ENCODE measurements at places on chromosomes 11 and 22.

DNA sequence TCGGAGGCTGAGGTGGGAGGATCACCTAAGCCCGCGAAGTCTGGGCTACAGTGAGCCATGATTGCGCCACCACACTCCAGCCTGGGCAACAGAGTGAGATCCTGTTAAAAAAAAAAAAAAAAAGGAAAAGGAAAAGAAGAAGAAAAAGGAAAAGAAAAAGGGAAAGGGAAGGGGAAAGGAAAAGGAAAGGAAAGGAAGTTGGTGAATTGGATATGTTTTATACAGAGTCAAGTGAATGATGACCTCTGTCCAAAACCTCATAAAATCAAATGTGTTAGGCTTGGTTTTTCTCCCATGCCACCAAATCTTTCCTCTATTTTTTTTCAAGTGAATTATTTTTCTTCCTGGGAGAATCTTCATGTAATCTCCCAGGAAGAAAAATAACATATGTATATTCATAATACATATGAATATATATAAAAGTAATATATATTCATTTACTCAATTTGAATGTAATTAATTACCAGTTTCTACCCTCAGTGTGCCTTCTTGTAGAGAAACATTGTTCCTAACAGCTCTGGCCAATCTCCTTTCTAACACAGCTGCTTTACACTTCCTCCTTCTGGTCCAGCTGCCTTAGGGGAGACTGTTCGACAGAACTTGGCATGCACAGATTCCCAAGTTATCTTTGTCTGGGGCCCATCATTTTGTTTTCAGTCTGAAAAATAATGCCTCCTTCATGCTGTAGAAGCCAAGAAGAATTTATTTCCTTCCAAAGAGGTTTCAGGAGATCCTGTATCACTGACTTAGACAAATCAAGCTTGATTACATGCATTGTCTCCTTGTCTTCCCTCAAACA, 111.9 kb downstream of the CCDC34 start:
- DNase-seq: no peak

GRCh38 chr11:44878711-44879110, 72.0 kb downstream of the TP53I11 start:
- DNase-seq: no peak

DNA sequence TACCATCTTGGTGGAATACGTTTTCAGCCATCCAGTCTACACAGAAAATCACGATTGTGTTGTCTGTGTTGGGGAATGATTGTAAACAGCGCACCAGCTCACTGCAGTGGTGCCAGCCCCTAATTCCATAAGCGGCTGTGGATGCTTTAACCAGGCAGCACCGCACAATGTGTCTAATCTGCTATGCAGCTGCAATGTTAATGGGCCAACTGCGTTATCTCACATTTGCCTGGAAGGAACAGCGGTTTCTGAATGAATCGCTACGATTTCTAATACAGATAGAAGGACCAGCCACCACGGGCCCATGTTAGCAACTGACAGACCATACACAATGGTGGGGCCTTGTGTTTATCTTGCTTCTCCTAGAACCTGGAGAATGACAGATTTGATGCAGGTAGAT, 384.5 kb upstream of the KIRREL3 start:
- no peak for DNase-seq

- DNase-seq: no peak
Measured at GRCh38 chr22:28593299-28593698, 86.3 kb downstream of the TTC28 start.

GRCh38 chr11:119103793-119104192, 2.1 kb upstream of the DPAGT1 start:
- no peak for DNase-seq

GRCh38 chr11:131518305-131518838, 148.0 kb downstream of the NTM start:
- no peak for DNase-seq

DNA sequence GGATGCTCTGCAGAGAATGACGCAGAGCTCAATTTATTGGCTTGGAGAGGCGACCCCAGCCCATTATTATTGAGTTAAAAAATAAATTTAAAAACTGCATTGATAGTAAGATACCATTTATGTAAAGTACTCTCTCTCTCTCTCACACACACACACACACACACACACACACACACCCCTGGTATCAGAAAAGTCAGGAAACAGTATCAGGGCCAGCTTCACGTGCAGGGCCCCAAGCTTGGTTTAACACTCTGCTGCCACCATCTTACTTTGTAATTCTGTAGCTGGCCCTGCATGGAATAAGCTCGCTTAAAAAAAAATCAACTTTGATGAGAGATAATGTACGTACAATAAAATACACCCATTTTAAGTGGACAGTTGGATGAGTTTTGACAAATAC, 59.8 kb upstream of the CD5 start:
- DNase-seq: no peak

- DNase-seq: peak; percentile 67
Measured at GRCh38 chr22:38758276-38758945, 2.6 kb upstream of the SUN2 start.

- no peak for DNase-seq
Measured at GRCh38 chr11:125569915-125570621, 791 bp downstream of the EI24 start.

DNA sequence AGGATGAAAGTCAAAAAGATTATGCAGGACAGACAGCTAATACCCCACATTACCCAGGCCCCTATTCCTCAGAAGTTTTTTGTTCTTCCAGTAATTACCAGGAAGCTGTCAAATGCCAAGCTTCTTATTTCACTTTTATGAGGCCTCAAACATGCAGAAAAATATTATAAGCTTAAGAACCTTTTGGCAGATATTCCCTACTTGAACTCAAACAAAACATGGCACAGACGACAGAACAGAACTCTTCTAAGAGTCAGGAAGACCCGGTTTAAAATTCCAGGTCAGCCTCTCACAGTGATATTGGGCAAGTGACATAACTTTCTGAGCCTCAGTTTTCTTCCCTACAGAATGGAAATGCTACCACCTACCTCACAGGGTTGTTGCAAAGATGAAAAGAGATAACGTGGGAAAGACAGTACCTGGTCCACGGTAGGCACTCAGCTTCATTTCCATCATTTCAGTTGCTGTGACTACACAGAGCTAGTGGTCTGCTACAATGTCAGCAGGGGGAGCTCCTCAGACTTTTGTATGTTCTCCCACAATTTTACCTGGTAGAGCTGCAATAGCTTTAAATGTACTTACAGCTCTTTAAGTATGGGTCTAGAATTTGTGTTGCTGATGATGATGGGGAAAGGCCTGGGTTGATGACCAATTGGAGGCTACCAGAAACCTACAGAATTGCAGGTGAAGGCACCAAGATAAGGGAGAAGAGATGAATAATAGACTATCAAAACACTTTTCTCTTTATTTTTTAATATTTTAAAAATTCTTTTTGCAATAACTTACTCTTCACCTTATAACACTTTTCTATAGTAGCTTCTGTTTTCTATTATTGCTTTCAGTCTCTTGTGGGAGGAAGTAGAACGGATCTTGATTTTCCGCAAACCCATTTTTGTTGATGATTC, 98.3 kb upstream of the CHRM4 start:
- DNase-seq: peak; percentile 13

DNA sequence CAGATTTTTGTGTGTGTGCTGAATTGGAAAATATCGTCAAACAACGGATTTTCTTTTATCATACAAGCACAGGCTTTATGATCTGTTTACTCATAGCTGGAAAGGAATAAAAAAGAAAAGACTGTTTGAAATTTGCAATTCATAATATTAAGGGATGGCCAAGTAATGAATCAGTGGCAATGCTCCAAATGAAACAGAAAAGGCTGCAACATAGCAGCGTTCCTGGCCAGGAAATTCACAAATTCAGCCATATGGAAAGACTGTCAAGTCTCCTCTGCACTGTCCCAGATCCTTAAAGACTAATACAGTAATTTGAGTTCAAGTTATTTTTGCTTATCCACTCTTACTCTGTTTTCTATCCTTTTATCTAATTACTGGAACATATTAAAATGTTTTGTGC, 98.2 kb downstream of the MSANTD4 start:
- DNase-seq: no peak

DNA sequence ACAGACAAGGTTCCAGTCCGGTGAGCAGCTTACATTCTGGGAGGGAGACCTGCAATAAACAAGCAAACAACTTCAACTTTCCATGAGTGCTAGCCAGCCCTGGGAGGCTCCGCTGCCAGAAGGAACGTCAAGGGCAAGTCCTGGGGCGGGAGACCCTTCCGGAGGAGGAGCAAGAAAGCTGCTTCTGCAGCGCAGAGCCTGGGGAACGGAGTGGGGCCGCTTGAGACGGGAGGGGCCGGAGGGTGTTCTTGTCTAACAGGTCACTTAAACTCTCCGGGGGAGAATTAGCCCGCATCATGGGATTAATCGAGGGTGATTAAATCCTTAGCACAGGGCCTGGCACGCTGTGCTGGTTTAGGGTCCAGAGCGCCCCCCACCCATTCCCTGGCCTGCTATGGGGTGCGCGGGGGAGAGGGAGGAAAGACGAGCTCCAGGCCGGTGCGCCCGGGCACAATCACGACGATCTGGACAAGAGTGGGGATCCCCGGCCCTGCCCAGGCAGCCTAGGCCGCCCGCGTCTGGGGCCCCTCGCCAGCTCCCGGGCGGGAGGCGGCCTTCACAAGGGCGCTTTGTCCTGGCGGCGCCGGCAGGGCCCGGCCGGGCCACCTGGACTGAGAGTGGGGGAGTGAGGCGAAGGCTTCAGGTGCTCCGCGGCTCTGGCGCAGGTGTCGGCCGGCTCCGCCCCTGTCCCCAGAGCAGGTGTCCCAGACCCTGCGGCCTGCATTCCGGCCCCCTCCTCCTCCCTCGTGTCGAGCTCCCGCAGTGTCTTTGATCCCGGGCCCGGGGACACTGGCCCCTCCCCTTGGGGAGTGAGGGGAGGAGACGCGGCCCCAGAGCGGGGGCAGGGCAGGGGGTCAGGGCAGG, 663 bp upstream of the LARGE2 start:
- no peak for DNase-seq

DNA sequence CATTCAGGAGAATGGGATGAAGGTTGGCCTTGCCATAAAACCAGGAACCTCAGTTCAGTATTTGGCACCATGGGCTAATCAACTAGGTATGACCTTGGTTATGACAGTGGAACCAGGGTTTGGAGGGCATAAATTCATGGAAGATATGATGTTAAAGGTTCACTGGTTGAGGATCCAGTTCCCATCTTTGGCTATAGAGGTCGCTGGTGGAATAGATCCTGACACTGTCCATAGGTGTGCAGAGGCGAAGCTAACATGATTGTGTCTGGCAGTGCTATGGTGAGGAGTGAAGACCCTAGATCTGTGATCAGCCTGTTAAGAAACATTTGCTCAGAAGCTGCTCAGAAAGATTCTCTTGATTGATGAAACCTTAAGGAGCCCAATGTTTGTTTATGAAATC, 5.7 kb downstream of the NF2 start:
- no peak for DNase-seq

DNA sequence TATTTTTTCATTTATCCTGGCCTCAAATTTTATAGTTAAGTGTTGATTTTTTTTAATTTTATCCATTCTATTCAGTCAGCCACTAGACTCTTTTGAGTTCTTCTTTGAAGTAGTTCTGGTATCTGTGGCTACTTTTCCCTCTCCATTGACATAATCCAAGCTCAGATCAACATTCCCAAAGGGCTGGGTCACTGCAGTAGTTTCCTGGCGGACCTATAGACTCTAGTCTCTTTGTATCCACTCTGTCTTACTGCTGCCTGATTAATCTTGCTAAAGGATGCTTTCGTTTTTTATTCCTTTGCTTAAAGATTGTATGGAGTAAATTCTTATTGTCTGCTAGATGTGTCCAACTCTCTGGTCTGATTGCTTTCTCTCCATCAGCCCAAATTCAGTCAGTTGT, 87.6 kb downstream of the UVRAG start:
- no peak for DNase-seq

GRCh38 chr11:16920559-16920958, 93.7 kb downstream of the PLEKHA7 start:
- no peak for DNase-seq

- no peak for DNase-seq
Measured at GRCh38 chr22:27729246-27729645, 72.3 kb downstream of the MN1 start.

DNA sequence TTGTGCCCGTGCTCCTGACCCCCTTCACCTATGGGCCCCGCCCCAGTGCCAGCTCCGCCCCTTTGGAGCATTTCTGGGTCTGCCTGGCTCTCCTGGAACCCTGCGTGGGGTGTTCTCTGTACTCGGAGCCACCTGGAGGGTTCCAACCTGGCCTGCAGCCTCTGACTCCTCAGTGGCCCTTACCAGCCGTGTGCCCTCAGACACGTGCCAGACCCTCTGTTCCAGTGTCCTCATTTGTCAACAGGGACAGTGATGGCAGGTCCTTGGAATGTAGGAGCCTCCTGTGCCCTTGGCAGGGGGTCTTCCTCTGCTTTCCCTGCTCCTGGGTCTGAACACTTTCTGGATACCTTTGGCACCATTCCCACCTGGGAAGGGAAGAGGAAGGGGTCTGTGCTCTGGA, 96.4 kb downstream of the CACNA1I start:
- no peak for DNase-seq

- no peak for DNase-seq
Measured at GRCh38 chr11:61297746-61298145, 2.6 kb upstream of the VWCE start.

GRCh38 chr11:36672815-36673450, 74.9 kb upstream of the RAG2 start:
- no peak for DNase-seq

- DNase-seq: no peak
Measured at GRCh38 chr11:75263944-75264349, 23.4 kb downstream of the TPBGL start.

- no peak for DNase-seq
Measured at GRCh38 chr11:68370211-68371111, 58.1 kb downstream of the LRP5 start.

DNA sequence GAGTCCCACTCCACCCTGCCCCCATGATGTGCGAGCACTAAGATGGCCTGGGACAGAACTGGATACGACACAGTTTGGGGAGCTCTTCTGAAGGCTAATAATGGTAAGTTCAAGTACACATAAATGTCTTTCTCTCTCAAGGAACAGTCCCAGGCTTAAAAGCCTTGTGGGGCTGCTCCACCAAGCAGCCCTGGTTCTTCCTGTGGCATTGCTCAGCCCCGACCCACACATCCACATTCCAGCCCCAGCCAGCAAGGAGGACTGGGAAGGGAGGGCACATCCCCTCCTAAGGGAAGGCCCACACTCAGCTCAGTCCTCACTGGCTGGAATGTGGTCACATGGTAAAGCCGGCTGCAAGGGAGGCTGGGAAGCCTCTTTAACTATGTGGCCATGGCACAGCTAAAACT, 13.3 kb upstream of the MB start:
- DNase-seq: no peak

All from stimulated activated CD4-positive, alpha-beta T cell treated with anti-CD3 and anti-CD28 coated beads, Interleukin-4, amount 100 ng/mL, for 4 hours (primary cell).